Psoas muscle (tissue), 8 donors: ENCODE measurements at places on chromosomes 3 and 15. TPM values are rescaled to one million over a fixed set of nuclear protein-coding genes. Genes with fewer than 3 reads are reported as not detected.

DNA sequence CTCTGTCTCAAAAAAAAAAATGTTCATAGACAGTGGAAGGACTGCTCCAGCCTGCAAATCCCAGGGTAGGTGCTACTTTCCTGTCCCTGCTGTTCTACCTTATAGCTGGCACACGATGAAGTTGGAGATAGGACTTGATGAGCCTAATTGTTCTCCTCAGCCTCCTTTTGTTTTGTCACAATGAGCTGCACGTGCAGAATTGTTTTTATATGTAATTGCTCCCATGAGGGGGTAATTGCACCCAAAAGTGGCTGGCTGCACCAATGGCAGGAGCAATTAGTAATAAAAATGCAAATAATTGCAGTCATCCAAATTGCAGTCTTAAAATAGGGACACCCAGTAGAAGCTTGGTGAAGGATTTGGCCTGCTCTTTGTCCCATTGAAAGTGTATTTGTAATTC is 63.0 kb upstream of the PFN2 start:
- H3K27ac ChIP-seq = no peak overlapping the region
- no peaks in the 10 kb centered on the region for H3K27me3 ChIP-seq
- no peak for DNase-seq
- H3K36me3 ChIP-seq = no peaks in the 10 kb centered on the region
- no peak overlapping the region for H3K4me3 ChIP-seq

GRCh38 chr3:94394885-94395284 is 332.0 kb downstream of the NSUN3 start:
- no peaks in the 10 kb centered on the region for H3K27me3 ChIP-seq
- H3K36me3 ChIP-seq = no peaks in the 10 kb centered on the region
- H3K4me1 ChIP-seq = no peaks in the 10 kb centered on the region
- DNase-seq = no peak

GRCh38 chr3:153334558-153334957 is 172.5 kb downstream of the RAP2B start:
- no peaks in the 10 kb centered on the region for H3K27me3 ChIP-seq
- H3K36me3 ChIP-seq = no peaks in the 10 kb centered on the region
- H3K4me1 ChIP-seq = no peaks in the 10 kb centered on the region

DNA sequence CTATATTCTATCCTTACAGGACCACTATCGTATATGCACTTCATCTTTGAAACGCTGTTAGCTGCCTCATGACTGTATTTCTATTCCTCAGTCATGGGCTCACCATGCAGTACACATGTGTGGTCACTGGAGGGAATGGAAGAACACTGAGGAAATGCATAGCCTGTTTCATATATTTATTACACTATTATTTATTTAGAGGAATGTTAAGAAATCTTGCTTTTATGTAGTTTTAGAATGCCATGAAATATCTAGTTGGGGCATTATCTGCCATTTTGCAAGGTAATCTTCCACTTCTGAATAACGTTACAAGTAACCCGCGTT is 155.7 kb downstream of the IGF1R start:
- H3K27ac ChIP-seq = no peak overlapping the region
- no peaks in the 10 kb centered on the region for H3K27me3 ChIP-seq
- H3K36me3 ChIP-seq = no peaks in the 10 kb centered on the region
- no peak for DNase-seq
- peaks cover 40% of the 10 kb centered on the region for H3K4me1 ChIP-seq

DNA sequence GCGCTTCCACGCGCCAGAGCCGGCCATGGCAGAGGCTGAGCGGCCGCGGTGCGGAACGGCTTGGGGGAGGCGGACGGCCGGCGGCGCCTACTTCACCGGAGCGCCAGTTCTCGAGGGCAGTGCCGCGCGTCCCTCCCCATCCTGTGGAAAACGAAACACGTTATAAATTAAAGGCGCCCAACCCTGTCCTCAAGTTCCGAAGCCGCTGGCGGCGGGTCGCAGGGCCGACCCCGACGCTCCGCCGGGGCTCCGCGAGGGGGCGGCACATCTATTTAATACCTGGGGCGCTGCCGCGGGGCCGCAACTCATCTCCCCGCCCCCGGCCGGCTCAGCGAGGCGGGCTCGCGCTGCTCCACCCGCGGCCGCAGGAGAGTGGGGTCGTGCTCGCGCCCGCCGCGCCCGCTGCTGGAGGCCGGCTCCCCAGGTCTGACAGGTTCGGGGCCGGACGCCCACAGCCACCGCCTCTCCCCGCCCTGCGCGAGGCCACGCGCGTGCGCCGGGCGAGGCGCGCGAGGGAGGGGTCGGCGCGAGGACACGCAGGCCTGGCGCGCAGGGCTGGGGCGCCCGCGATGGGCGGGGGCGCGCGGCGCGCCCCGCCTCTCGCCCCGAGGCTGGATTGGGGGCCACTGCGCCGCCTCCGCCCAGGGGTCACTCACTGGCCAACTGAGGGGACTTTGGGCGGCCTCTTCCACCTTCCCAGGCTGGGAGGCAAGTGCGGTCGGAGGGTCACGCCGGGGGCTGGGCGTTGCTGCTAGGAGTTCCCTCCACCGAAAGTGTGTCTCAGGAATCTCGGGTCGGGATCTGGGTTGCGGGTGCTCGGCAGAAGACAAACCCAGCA is at the start of gene SLC30A4:
SLC30A4 (minus strand) TSS at position 428 of the 838 bp plus-strand sequence; CDS start at position 27, 401 bp downstream.
- peak within 1 kb of the TSS; percentile 94 for H3K4me3 ChIP-seq
- H3K36me3 ChIP-seq = no peaks in the 10 kb centered on the region
- peaks cover 14% of the 10 kb centered on the region for H3K4me1 ChIP-seq
- peak; percentile 82 for DNase-seq
- no peaks in the 10 kb centered on the region for H3K27me3 ChIP-seq

DNA sequence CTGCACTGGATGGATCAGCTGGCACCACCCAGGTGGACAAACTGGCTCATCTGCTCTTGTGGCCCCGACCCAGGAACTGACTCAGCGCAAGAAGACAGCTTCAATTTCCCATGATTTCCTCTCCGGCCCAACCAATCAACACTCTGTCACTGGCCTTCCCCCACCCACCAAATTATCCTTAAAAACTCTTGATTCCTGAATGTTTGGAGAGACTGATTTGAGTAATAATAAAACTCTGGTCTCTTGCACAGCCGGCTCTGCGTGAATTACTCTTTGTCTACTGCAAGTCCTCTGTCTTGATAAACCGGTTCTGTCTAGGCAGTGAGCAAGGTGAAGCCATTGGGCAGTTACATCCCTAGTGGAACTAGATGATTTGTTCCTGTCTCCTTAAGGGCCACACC is 16.1 kb downstream of the BDH1 start:
- no peak for DNase-seq
- no peak overlapping the region for H3K27ac ChIP-seq
- no peak overlapping the region for H3K4me3 ChIP-seq
- H3K36me3 ChIP-seq = no peaks in the 10 kb centered on the region
- H3K4me1 ChIP-seq = no peaks in the 10 kb centered on the region

- no peak for DNase-seq
- no peak overlapping the region for H3K4me3 ChIP-seq
- H3K4me1 ChIP-seq = no peaks in the 10 kb centered on the region
- no peak overlapping the region for H3K27ac ChIP-seq
- no peaks in the 10 kb centered on the region for H3K36me3 ChIP-seq
Measured at GRCh38 chr15:31412824-31413223, 86.2 kb downstream of the KLF13 start.

GRCh38 chr15:49423901-49424550 is 984 bp downstream of the FGF7 start:
- peak overlapping the region; percentile 53 for H3K4me3 ChIP-seq
- H3K36me3 ChIP-seq = no peaks in the 10 kb centered on the region
- H3K27ac ChIP-seq = peak overlapping the region; percentile 4

DNA sequence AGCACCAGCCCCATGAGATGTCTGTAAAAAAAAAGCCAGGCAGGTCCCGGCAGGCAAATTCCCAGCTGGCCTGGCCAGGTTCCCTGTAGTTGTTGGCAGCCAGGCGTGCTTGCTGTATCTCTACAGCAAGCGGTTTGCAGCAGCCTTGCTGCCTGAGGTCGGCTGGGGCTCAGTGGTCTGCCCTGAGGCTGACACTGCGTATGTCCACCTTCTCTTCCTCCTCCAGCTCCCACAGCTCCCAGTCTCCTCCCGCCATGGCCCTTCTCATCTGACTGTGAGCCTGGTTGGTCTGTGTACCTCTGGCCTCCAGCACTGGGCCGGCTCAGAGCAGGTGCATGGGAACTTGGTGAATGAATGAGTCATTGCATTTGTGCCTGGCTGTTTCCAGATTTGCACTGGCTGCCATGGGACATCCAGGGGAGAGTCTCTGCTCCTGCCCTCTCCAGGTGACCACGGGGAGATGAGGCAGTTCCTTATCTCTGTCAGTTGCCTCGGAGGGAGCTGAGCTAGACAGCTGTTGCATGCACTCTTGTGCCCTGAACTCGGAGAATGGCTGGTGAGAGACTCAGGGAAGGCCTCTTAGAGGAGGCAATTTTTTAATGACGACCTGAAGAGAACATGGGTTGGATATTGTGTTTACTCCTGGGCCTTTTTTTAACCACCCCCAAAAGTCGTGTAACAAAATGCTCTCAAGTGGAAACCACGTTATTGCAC is 43.0 kb downstream of the SPSB4 start:
- peak; percentile 54 for DNase-seq
- H3K4me3 ChIP-seq = no peak overlapping the region
- H3K27ac ChIP-seq = peak overlapping the region; percentile 64
- no peaks in the 10 kb centered on the region for H3K27me3 ChIP-seq

DNA sequence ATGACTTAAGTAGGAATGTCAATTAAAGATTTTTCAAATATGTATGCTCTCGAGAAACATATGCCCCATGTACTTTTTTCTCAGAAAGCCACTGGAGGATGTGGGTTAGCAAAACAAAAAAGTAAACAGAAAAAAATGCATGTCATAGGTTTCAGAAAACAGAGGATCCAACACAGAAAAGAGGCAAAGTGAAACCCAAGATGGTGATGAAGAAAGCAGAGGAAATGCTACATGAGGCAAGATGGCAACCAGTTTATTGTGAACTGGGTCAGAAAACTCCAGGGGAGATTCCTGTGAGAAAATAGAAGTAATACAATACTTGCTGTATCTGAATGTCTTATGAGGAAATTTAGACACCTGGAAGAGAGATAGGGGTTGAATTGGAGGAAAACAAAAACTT is 30.8 kb upstream of the EOMES start:
- no peaks in the 10 kb centered on the region for H3K4me1 ChIP-seq
- no peak overlapping the region for H3K27ac ChIP-seq
- H3K4me3 ChIP-seq = no peak overlapping the region
- H3K27me3 ChIP-seq = no peaks in the 10 kb centered on the region
- H3K36me3 ChIP-seq = no peaks in the 10 kb centered on the region

DNA sequence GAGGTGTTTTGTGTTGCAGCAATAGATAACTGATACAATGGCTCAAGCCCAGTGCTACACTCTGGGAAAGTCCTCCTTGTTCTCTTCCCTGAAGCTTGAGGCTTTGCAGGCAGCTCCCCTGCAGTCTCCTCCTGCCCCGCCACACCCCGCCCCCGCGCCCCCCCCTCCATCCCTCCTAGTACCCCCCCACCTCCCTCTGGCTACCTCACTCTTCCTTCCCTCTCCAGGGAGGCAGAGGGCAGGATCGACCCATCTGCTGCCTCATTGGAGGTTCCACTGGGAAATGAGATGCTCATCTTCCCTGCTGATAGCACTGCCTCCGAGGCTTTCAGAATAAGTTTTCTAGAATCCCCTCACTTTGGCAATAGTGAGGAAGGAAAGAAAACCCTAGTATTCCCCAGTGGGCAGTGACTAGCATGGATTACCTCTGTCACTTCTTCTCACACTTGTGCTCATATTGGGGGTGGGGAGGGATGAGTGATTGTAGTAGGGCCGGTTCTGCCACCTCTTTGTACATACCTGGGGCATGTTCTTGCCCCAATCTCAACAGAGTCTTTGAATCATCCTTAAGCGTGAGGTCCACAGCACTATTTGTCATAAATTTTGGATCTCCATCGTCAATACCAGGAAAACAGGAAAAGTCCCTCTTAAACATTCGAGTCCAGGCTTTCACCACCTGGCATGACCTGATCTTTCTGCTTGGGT is 16.3 kb upstream of the RAB7A start:
- peaks cover 10% of the 10 kb centered on the region for H3K4me1 ChIP-seq
- H3K27ac ChIP-seq = peak overlapping the region; percentile 81
- H3K27me3 ChIP-seq = no peaks in the 10 kb centered on the region
- DNase-seq = no peak

- H3K4me1 ChIP-seq = peaks cover 10% of the 10 kb centered on the region
- H3K27ac ChIP-seq = no peak overlapping the region
- no peak overlapping the region for H3K4me3 ChIP-seq
- no peaks in the 10 kb centered on the region for H3K36me3 ChIP-seq
- H3K27me3 ChIP-seq = no peaks in the 10 kb centered on the region
Measured at GRCh38 chr3:136712941-136713340, 39.2 kb downstream of the STAG1 start.

DNA sequence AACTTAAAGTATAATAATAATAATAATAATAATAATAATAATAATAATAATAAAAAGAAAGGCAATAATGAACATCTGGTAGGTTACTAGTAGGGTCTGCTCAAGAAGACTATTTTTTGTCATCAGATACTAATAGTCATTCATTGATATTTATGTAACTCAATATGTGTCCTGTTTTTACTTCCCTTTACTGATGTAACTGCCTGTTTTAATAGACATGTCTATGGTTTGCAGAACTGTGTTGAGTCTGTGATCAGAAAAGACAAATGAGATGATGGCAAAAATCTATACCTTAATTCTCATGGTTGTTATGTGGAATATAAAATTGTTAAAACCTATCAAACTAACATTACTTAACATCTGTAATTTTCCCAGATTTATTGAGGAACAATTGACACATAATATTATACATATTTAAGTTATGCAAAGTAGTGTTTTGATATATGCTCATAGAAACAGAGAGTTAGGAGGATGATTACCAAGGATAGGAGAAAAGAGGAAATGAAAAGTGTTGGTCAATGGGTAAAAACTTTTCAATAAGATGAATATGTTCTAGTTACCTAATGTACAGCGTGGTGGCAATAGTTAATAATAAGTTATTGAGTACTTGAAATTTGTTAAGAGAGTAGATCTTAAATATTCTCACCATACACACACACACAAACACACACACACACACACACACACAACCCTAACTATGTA is 699.4 kb downstream of the ZPLD1 start:
- no peak for DNase-seq
- no peak overlapping the region for H3K4me3 ChIP-seq
- H3K4me1 ChIP-seq = no peaks in the 10 kb centered on the region
- H3K27me3 ChIP-seq = no peaks in the 10 kb centered on the region
- H3K36me3 ChIP-seq = no peaks in the 10 kb centered on the region

GRCh38 chr15:39886418-39886817 is 33.6 kb downstream of the GPR176 start:
- no peaks in the 10 kb centered on the region for H3K4me1 ChIP-seq
- H3K27ac ChIP-seq = no peak overlapping the region
- no peak overlapping the region for H3K4me3 ChIP-seq
- no peak for DNase-seq
- no peaks in the 10 kb centered on the region for H3K27me3 ChIP-seq
- H3K36me3 ChIP-seq = no peaks in the 10 kb centered on the region

The UROC1 gene
- total RNA-seq = not detected

The PLSCR2 gene
- not detected for total RNA-seq

The C2CD4B gene
- total RNA-seq = 1.0 TPM

The CAMK2N2 gene
- total RNA-seq = not detected

The FEZF2 gene
- total RNA-seq = not detected
